ENCODE measurements at places on chromosomes 2 and 18.
A peak's percentile ranks its signal among the peaks of the same experiment; 100 is the strongest.

DNA sequence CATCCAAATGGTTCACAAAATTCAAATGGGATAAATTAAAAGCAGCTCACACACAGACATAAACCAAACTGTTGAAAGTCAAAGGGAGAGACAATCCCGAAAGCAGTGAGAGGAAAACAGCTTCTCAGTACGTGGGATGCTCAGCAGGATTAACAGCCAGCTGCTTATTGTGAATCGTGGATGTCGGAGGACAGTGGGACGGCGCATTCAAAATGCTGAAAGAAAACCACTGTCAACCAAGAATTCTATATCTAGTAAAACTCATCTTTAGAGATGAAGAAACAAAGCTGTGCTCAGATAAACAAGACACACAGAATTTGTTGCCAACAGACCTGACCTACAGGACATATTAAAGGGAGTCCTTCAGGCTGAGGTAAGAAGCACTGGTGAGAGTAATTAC lies 102.9 kb downstream of the NFATC1 start:
- no peak for DNase-seq

GRCh38 chr18:33611525-33612135 lies 33.6 kb downstream of the ASXL3 start:
- DNase-seq = no peak

DNA sequence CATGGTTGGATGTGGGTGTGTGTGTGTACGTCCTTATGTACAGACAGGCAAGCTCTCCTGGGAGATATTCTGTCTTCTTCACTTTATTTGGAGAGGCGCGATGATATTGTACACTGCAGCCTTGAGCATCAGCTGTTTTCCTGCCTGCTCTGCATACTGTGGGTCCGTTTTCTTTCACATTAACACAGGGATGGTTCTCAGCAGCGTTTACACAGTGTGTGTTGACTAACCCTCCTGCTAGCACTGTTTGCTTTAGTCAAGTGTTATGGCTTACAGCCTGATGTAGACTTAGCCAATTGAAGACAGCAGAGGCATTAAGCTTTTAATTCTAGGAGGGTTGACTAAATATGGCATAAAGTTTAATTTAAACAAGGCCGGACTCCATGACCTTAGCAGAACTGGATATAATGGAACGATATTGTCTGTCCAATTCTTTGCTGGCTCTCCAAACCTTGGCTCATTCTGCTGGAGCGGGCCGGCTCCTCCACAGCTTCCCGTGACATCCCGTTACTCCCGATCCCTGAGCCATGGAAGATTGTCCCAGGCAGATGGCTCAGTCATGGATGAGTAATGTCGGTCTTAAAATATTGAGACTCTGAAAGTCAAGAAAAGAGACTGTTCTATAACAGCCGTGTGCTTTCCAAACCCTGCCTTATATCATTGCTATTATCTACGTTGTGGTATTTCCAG lies 134.7 kb downstream of the TPGS2 start:
- peak; percentile 41 for DNase-seq

DNA sequence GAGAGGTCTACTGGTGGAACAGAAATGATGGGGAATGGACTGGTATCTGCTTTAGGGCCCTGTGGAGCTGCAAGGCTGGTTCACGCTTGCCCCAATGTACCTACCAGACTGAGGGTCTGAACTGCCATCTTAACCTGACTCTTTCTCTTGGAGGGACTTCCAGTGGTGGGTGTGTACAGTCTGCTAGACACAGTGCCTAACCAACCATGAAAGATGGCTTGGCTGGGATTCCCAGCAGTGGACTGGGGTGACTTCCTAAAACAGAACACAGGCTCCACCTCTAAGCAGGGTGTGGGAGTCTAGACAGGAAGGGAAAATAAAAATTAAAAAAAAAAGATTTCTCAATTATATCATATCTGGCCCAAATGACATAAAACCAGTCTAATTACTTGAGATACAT lies 25.5 kb upstream of the MYO3B start:
- DNase-seq = no peak

GRCh38 chr2:197628043-197628500 lies 47.3 kb downstream of the RFTN2 start:
- peak; percentile 53 for DNase-seq

- peak; percentile 59 for DNase-seq
Observed at GRCh38 chr2:714005-714741, 37.0 kb upstream of the TMEM18 start.

DNA sequence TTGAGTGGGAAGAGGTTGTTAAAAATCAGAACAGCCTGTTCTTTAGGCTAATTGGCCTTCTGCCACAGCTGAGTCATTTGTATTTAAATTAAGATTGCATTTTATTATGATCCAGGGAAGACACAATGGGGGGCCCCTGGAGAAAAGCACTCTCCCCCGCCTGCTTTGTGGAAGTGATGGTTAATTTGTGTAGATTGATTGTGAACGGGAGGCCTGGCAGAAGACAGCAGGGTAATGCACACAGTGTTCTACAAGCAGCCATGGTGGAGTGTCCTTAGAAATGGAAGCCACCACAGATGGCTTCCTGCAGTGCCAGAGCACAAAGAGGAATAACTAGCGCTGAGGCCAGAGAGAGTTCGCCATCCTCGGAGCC lies 19.6 kb downstream of the RAMP1 start:
- DNase-seq = peak; percentile 67

DNA sequence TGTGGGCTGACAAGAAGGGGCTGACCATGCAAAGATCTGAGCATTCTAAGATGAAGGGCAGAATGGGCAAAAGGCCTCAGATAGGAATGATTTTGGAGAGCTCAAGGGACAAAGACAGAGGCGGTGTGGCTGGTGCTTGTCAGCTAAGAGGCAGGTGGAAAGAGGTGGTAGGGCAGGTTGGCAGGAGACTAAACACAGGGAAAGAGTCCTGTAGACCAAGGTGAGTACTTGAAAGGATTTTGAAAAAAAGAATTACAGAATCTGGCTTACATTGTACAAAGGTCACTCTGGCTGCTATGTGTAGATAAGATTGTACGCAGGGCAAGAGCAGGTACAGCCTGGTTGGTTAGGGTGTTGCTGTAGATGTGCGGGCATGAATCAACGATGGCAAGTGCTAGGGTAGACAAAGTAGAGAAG lies 50.6 kb downstream of the STK39 start:
- no peak for DNase-seq

GRCh38 chr18:78735131-78736014 lies 244.2 kb upstream of the SALL3 start:
- no peak for DNase-seq

- no peak for DNase-seq
Observed at GRCh38 chr2:58971511-58972360, 730.6 kb upstream of the FANCL start.

- peak; percentile 67 for DNase-seq
Observed at GRCh38 chr2:151051574-151052220, 210.0 kb downstream of the RBM43 start.

DNA sequence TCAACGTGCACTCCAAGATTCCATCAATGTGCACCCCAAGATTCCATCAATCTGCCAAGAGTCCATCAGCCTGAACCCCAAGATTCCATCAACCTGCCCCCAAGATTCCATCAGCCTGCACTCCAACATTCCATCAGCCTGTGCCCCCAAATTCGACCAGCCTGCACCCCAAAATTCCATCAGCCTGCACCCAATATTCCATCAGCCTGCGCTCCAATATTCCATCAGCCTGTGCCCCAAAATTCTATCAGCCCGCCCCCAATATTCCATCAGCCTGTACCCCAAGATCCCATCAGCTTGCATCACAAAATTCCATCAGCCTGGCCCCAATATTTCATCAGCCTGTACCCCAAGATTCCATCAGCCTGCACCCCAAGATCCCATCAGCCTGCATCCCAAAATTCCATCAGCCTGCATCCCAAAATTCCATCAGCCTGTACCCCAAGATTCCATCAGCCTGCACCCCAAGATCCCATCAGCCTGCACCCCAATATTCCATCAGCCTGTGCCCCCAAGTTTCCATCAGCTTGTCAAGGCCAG lies 92.1 kb upstream of the PXDN start:
- DNase-seq = no peak

- peak; percentile 80 for DNase-seq
Observed at GRCh38 chr2:196278491-196278911, 107.1 kb upstream of the STK17B start.

DNA sequence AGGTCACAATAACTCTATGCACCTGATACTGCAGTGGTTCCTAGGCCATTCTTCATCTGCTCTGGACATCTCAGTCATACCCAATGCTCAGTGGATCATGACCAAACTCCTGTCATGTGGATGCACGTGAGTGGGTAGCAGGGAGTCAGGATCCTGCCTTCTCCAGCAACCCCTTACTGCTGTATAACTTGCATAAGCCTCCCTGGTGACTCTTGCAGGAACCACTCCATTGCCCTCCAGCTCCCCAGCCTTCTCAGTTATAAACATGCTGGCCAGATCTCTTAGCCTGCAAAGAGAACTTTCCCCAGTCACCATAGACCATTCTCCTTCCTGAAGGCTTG lies 98.6 kb upstream of the ZNF397 start:
- DNase-seq = no peak

GRCh38 chr18:56803051-56803450 lies 151.9 kb downstream of the WDR7 start:
- no peak for DNase-seq

DNA sequence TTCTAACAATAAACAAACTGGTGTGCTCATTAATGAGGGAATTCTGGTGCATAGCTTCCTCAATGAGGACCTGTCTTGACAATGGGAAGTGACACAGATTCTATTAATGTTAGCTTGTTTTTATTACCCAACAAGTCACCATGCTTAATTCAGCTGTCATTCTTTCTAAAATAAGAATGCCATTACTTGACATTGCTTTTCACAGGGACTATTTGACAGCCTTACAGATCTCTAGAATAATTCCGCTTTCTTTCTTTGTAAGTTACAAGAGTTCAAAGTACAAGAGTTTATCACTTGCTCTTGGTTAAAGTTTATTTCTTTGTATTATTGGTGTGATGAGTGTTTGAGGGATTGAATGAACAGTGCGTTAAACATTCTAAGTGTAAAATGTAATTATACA lies 127.0 kb upstream of the COL5A2 start:
- no peak for DNase-seq

GRCh38 chr2:236901956-236902355 lies 183.7 kb upstream of the COPS8 start:
- no peak for DNase-seq

DNA sequence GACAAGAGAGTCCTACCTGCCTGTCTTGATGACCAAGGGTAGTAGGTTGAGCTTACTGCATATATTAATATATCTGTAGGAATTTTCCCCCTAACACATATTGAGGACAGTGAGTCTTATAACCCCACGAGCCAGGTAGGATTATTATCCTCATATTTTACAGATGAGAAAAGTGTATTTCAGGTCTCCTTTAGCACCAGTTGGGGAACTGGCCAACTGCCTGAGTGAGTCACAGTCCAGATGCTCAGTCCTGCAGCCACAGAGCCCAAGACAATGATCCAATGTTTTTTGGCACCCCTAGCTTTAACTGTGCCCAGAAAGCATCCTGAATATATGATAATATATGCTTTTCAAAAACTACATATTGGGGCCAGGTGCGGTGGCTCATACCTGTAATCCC lies 30.8 kb upstream of the GLS start:
- DNase-seq = peak; percentile 66

GRCh38 chr2:21267232-21267835 lies 143.6 kb downstream of the TDRD15 start:
- DNase-seq = no peak

DNA sequence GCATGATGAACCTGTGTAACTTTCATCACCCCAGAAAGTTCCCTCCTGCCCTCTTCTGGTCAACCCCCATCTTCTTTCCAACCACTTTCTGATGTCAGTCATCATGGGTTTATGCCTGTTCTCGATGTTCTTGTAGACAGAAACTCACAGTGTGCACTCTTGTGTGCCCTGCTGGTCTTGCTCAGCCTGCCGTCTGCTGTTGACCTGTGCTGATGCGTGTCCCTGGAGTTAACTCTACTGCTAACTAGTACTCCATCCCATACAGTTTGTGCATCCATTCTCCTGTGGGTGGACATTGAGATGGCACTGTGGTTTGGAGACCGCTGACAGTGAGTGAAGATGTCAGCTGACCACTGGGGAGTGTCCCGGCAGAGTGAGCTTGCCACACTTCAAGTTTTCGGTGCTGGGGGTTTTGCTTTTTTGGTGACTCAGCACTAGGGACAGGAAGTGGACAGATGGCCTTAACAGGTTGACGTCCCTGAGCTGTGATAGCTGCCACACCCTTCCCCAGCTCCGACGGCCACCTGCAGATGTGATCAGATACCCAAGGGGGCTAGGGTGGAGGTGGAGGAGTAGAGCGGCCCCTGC lies 14.8 kb downstream of the KLHL29 start:
- no peak for DNase-seq

DNA sequence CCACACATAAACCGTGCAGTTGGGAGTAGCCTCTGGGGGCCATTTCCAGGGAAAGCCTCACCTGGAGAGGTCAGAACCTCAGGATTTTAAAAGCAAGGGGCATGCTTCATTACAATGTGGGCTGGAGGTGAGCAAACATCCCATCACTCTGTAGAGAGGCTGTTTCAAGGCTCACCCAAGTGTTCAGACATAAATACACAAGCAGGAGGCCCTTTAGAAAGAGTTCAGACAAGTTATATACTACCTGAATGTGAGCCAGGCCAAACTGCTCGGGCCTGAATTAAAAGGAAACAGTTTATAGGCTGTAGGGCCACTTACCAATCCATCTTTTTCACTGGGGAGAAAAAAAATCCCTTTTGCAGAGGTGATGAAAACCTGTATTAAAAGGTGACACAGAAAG lies 540.0 kb upstream of the ZEB2 start:
- no peak for DNase-seq

DNA sequence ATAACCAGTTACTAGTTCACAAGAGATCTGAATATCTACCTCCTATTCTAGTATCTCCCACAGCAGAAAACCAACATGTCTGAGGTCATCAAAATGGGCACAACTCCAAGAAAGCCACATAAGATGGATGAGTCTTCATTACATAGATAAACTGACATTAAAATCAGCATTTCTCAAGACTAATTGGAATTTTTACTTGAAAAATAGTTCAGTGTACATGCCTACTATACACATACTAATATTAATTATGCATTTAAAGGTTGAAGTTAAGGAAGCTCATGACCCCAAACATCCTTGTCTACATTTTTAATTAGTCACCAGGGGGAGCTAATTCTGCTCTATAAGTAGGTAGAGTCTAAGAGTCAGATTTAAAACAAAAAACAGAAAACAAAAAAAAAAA lies 41.9 kb downstream of the ZNF521 start:
- DNase-seq = peak; percentile 76

DNA sequence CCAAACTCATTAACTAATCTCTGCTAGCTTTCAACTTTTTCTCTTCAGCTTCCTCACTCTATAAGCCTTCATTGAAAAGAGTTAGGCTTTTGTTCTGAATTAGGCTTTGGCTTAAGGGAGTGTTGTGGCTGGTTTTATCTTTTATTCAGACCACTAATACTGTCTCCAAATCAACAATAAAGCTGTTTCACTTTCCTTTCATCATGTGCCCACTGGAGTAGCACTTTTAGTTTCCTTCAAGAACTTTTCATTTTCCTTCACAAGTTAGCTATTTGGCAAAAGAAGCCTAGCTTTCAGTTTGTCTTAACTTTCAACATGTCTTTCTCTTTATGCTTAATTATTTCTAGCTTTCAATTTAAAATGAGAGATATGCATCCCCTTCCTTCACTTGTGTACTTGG lies 271.7 kb upstream of the FSIP2 start:
- no peak for DNase-seq

- no peak for DNase-seq
Observed at GRCh38 chr2:202014318-202014717, 19.3 kb upstream of the FZD7 start.

- no peak for DNase-seq
Observed at GRCh38 chr2:175206866-175207265, 25.4 kb upstream of the ATP5MC3 start.

- no peak for DNase-seq
Observed at GRCh38 chr2:10053351-10053750, 10.0 kb downstream of the KLF11 start.

Measured in fibroblast of skin of scalp (primary cell).